ENCODE measurements at places on chromosomes 12 and 14. TPM values are rescaled to one million over a fixed set of nuclear protein-coding genes. Genes with fewer than 3 reads are reported as not detected.

DEPDC4 gene
- 2.5 TPM for total RNA-seq

BIN2 gene
- 0.23 TPM for total RNA-seq

DHRS2 gene
- 0.42 TPM for total RNA-seq

C1S gene
- 5.0 TPM for total RNA-seq

CAPZA3 gene
- total RNA-seq = not detected

- DNase-seq = no peak
Measured at GRCh38 chr14:44606576-44606975, 99.5 kb upstream of the FSCB start.

- DNase-seq = no peak
Measured at GRCh38 chr12:53480491-53481442, 18.5 kb downstream of the MAP3K12 start.

DNA sequence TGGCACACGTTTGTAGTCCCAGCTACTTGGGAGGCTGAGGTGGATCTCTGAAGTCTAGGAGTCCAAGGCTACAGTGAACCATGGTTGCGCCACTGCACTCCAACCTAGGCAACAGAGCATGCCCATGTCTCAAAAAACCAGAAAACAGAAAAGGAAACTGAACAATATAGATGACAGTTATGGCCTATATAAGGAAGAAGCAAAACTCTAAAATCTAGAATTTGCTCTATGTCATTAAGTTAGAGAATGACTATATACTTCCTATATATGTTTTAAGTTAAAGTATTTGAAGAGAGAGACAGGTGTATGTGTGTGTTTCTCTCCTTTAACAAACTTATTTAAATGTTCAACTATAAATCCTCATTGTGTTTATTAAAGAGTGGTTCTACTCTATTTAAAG lies 65.8 kb downstream of the MNAT1 start:
- DNase-seq = no peak

- DNase-seq = no peak
Measured at GRCh38 chr12:59405992-59406391, 189.8 kb upstream of the SLC16A7 start.

DNA sequence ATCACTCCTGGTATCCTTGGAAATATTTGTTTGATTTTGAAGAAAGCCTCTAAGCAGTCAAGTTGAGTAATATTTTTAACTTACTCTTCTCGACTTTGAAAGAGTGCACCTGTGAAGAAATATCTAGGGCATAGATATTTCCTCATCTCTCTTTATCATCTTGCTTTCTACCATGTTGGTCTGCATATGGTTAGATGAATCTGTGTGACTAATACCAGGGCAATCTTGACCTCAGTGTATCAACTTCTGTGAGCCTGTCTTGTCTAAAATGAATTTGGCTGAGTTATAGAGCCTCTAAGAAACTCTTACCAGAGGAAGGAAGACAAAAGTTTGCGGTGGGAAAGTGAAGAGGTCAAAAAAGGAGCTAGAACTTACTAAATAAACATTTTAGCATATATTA lies 68.4 kb downstream of the SYT1 start:
- no peak for DNase-seq

GRCh38 chr12:62860501-62861411 lies 74.2 kb downstream of the PPM1H start:
- DNase-seq = no peak

DNA sequence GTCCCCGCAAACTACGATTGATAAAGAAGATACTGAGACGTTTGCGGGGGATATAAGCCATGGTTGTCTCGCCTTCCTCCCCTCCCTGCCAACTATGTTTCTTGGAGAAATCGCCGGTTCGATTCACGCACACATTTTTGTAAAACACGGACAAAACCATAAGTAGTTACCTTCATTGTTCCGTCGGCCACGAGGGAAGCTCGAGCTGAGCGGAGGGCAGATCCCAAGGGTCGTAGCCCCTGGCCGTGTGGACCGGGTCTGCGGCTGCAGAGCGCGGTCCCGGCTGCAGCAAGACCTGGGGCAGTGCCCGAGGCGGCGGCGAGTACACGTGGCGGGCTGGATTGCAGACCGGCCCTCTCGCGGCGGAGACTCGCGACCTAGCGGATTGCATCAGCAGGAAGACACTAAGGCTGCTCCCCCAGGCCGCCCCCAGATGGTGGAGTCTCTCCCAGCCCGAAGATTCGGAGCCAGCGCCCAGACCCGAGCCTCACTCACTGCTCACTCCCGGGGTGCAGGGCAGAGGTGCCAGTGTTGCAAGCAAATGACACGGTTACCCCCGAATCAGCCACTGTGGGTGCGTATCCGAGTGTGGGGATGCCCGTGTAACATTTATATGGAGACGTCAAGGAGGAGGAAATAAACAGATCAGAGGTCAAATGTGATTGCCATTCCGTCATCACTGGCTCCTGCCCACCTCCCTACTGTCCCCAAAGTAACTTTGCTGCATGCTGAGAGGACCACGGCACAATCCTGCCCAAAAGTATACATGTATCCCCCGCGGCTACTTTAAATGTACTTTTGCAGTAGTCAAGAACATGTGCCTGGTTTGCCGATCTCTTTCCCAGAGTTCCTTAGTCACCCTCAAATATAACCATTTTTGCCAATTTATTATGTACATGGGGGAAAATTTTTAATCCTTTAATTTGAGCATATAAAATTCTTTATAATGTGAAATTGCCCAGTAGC lies at the start of gene BCAT1:
Gene BCAT1 (minus strand): TSS at position 345 of the 966 bp plus-strand sequence. CDS start 169 bp downstream, at position 176.
- peak; percentile 89 for DNase-seq

DNA sequence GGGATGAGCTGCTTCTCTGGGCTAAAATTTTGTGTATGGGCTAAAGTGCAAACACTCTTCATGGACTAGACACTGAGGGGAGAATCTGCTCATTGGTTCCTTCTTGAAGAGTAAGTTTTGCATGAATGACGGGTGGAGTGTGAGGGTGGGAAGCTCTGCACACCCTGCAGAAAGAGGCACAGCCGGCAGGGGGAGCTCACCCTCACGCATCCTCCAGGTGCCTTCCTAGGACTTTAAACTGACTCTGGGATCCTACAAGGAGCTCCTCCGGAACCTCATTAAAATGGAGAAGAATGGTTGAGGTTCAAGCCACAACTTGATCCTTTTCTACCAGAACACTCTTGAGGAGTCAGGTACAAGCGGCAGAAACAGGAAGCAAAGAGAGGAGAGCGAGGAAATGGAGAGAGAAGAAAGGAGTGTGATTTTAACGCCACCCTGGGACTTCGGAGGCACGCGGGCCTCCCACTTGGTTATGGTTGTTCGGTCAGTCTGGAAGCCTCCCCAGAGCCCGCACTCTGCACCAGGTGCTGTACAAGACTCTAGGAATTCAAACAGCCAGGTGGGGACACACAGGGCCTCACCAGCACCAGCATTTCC lies 87.5 kb downstream of the SETD3 start:
- DNase-seq = peak; percentile 81

DNA sequence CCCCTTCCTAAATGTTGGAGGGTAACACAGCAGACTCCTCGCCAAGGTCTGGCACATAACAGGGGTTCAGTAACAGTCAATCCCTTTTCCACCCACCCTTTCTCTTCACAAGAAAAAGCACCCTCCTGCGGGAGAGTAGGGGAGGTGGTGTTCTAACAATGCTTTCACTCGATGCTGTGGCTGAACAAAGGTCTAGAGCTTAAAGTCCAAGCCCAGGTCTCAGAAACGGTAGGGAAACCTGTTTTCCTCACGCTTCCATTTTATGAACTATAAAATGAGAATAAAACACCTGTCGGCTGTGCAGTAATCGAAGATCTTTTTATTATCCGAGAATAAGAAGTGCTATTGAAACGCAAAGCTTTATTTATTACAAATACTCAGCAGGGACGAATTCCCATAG lies 20.9 kb upstream of the CACNA2D4 start:
- no peak for DNase-seq

DNA sequence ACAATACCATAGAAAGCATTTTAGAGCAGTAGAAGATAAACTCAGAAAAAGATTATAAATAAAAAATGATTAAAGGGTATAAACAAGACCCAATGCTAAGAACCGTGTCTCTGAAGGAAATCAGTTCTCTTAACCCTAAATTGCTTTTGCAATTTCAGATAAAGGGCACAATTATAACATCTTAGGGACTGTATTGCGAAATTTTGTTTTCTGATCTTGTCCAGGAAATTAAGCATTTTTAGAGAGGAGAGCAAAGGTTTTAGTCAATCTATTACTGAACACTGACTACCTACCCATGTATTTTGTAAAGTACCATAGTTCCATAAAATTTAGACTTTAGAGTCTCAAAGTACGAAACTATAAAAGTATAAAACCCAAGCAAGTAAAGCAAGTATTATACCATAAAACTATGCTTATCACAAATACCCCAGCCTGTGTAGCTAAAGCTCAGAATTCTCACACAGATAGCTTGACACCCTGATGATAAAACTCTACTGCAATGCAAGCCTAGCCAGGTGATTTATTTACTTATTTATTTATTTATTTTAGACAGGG lies 6.8 kb upstream of the CHPT1 start:
- DNase-seq = no peak

DNA sequence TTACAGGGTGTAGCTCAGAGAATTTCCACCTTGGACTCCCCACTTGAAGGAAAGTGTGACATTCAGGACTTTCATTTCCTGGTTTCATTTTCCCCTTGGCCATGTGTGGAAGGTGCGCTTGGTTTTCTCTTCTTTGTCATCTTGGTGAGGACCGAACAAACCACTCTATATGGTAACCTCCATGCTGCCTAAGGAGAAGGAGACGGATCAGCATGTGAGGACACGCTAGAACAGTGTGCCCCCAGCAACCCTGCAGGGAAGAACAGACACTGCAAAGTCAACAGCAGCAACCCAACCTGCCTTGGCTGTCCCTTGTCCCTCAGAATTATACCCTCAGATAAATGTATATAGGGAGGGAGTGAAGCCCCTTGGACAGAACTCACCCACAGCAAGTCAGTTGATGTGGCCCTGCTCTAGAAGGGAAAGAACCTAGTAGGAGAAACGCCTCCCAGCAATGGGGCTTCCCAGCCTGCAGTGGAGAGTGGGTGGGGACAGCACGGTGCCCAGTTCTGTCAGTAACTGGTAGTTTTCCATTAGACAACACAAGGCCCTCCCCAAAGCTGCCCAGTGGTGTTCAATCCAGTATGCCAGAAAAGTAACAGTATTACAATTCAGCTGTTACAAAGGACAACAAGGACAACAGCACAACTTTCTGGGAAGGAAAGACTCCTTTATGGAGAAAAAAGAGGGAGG lies 18.9 kb upstream of the COCH start:
- DNase-seq = no peak

DNA sequence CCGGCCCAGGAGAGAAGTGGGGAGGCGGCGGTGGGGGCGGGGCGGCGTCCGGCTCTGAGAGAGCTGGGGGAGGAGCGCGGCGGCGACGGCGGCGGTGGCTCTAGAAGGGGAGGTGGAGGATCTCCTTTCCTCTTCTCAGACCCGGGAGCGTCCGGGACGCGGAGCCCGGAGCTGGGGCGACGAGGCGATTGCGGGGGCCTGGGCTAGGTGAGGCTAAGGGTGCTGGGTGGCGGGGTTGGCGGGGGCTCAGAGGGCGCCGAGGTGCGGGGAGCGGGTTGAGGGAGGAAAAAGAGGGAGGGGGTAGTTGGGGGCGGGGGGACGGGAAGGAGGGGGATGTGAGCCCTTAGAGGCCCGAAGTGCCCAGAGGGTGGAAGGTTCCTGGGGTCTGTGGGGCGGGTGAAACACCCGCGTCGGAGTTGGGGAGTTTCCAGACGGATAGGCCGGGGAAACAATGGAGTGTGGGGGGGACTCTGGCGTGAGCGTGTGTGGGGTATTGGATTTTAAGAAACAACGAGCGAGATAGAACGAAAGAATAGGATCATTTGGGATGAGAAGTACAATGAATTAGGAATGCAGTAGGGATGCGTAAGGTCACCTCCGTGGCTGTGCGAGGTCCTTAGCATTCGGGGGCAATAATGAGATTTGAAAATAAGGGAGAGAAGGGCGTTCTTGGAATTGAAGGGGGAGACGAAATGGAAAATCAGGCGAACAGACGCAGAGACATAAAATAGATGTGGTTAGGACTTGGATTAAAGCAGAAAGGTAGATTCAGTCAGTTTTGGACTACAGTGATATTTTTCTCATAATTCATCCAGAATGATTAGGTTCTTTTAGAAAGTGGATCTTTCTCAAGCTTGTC lies at the start of gene SPATS2:
Gene SPATS2 (plus strand): TSS at position 82 of the 859 bp plus-strand sequence. CDS start 93,551 bp downstream, outside the sequence.
- peak; percentile 97 for DNase-seq

GRCh38 chr12:41452838-41453407 lies 264.8 kb downstream of the PDZRN4 start:
- peak; percentile 17 for DNase-seq

DNA sequence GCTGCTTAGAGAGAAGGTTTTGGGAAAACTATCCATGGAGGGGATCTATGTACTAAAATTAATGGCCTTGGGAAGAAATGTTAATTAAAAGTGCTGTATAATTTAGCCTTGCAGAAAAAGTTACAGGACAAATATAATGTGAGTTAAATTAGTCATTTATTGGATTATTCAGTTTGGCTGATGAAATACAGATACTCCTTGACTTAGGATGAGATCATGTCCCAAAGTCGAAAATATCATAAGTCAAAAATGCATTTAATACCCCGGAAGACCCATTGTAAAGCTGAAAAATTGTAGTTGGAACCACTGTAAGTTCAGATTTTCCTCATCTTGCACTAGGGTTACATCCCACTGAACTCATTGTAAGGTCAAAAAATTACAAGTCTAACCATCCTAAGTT lies 9.7 kb downstream of the RTRAF start:
- DNase-seq = no peak

- no peak for DNase-seq
Measured at GRCh38 chr12:33156042-33156441, 259.5 kb upstream of the PKP2 start.

- DNase-seq = no peak
Measured at GRCh38 chr14:24838945-24839616, 205.1 kb upstream of the GZMB start.

DNA sequence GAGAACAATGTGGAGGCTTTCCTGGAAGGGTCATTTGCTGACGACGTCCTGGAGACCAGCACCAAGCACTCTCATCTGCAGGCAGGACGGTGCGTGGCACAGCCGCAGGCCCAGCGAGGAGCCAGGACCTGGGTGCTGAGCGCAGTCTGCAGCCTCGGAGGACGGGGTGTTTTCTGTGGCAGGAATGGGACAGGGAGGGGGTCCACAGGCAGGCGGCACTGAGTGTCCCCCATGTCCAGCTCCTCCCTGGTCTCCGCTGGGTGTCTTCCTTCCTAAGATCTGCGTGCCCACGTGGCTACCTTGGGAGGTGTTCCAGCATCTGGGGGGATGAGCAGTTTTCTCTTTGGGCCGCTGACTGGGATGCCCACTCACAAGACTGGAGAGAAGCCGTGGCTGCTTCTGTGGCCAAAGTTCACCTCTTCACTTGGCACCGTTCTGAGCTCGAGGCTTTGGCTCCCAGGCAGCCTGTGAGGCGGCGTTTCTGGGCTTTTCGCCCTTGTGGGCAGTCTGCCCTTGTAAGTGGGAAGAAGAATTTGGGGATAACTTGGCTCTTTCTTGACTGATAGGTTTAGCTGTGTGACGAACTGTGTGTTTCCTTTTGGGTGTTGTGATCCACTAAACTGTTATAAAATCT lies 72.2 kb downstream of the NOC4L start:
- DNase-seq = no peak
